ENCODE measurements at places on chromosomes 2 and 18.

- no peak for DNase-seq
Observed at GRCh38 chr2:196584903-196585302, 54.6 kb upstream of the CCDC150 start.

- DNase-seq: no peak
Observed at GRCh38 chr2:136362676-136363390, 244.9 kb upstream of the CXCR4 start.

DNA sequence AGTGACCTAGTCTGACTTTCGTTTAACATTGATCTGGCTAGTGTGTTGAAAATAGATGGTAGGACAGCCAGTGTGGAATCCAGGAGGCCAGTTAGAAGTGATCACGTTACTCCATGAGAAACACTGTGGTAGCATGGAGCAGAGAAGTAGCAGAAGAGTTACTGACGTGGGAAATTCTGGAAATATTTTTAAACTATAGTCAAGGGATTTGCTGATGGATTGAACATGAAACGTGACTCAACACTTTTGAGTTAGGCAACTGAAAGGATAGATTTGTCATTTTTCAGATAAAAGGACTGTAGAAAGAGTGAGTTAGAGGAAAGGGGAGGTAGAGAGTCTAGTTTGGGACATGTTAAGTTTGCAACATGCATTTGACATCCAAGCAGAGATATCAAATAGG, 130.4 kb downstream of the IRS1 start:
- DNase-seq: no peak

DNA sequence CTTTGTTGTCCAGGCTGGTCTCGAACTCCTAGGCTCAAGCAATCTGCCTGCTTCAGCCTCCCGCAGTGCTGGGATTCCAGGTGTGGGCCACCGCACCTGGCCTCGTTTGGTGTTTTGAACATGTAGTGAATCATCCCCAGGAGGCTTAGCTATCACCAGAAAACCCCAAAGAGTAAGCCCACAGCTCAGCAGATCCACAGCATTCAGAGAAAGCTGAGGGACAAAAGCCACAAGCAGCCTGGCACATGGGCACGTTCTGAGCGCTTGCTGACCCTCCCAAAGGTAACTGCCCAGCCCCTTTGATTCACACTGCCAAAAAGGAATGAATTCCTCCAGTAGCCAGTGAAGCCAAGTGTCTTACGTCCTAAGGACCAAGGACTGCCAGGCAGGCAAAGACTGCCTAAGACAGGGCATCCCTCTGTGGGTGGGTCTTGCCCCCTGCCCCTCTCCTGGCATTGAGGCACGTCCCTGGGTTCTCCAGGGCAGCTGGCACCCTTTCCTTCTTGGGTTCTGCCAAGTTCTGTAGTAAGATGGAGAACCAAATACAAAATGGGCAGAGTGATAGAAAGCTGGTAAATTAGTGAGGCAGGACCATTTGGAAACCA, 31.7 kb downstream of the MBP start:
- DNase-seq: no peak

DNA sequence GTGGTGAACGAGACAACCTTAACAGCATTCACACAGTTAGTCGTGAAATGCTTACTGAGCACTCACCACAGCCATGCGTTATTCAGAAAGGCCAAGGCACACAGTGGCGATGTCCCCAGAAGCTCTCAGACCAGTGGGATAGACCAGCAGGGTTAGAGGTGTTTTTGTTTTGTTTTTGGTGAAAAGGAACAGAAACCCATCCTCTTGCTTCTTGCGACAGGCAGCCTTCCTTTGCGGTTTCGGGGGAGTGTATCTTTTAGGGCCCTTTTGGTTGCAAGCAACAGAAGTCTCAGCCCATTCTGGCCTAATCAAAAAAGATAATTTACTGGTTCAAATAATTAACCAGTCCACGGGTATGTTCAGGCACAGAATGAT, 4.7 kb downstream of the GNLY start:
- DNase-seq: no peak

- DNase-seq: no peak
Observed at GRCh38 chr18:35610089-35610488, 28.5 kb downstream of the GALNT1 start.

DNA sequence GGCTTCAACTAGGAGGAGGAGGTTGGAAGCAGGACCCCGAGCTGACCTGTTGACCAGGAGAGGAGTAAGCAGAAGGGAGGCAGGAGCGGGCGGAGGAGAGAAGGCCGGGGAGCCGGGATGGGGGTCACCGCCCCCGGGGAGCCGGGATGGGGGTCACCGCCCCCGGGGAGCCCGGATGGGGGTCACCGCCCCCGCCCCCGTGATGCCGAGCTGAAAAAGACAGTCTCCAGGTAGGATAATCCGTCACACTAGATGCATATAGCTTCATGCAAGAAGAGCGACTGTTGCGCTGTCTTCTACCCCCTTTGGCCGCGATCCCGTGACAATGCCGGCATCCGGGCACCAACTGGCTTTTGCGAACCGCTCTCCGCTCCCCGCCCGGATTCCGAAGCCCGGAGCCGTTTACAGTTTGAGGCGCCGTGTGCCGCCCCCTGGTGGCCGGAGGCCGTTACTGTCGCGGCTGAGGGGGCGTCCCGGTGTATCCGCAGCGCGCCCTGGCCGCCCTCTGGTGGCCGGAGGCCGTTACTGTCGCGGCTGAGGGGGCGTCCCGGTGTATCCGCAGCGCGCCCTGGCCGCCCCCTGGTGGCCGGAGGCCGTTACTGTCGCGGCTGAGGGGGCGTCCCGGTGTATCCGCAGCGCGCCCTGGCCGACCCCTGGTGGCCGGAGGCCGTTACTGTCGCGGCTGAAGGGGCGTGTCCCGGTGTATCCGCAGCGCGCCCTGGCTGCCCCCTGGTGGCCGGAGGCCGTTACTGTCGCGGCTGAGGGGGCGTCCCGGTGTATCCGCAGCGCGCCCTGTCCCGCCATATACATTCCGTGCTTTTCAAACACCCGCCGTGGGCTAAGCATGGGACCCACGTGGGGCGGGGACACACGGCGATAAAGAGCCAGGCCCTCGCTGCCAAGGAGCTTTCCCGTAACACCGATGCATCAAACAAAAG, 89.6 kb downstream of the ACTR3 start:
- DNase-seq: no peak

DNA sequence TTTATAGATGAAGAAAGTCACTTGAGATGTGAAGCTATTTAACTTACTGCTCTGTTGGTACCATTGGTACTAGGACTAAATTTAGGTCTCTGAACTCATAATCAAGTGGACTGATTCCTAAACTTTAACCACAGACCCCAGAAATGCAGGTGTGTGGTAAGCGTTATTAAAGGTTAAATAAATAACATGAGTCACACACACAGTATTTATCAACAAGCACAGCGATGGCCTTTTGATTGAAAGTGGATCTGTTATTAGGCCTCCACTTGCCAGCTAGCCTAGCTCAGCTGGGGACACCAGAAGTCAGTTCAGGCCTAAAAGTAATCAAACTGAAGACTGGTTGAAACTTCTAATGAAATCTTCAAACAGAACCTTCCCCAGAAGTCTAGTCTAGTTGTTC, 161.3 kb upstream of the DPP10 start:
- DNase-seq: no peak

GRCh38 chr18:31125878-31126277, 23.7 kb upstream of the DSC2 start:
- DNase-seq: no peak

GRCh38 chr18:50749421-50749820, 70.4 kb downstream of the MRO start:
- DNase-seq: no peak

DNA sequence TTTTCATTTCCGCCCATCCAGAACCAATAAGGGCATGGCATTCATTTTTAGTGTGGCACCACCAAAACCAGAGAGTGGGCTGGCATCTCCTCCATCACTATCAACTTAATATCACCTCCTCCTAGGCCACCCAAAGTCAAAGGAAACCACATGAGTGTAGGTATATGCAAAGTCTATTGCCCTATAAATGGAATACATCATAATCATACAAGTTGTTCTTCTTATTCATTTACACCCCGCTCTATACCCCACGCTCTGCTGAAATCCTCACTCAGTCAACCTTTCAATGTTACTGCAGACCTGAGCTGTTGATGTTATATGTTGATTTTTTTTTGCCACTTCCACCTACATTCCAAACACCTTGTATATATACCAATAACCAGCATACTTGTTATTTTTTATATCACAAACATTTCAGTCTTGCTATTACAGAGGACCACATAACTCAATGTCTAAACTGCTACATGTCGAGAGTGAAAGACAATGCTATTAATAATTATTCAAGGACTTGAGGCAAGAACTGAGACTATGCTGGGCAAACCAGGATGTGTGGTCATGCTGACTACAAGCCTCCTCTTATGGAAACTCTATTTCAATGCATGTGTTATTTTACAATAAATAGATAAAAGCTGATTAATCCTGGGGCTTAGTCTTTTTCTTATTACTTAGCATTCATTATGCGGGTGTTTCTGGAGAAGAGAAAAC, 466.5 kb upstream of the ID2 start:
- no peak for DNase-seq

GRCh38 chr18:3874581-3874980, 424.6 kb downstream of the TGIF1 start:
- DNase-seq: no peak

GRCh38 chr18:59718108-59718463, 20.9 kb upstream of the CCBE1 start:
- DNase-seq: peak; percentile 91

- DNase-seq: no peak
Observed at GRCh38 chr2:154603682-154604081, 94.8 kb upstream of the KCNJ3 start.

GRCh38 chr2:156023229-156023869, 309.2 kb downstream of the NR4A2 start:
- DNase-seq: no peak

- DNase-seq: no peak
Observed at GRCh38 chr2:38200598-38200997, 124.6 kb upstream of the CYP1B1 start.

DNA sequence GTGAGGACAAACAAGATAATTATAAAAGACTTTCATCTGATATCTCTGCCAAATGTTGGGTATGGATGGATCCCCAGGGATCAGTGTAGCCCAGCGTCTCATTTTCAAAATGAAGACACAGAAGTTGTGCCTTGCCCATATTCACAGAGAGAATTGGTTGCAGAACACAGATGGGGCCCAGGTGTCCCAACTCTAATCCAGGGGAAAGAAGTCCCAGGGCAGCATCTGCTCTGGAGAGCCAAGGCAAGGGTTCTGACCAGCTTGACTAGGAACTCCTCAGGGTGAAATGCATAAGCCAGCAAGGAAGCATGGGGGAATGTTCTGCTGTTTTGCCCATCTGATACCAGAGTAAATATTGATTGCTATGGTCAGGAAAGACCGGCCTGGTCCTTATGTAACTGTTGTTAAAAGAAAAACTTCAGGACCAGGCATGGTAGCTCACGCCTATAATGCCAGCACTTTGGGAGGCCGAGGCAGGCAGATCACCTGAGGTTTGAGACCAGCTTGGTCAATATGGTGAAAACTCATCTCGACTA, 68.7 kb upstream of the CABLES1 start:
- DNase-seq: no peak

- no peak for DNase-seq
Observed at GRCh38 chr2:110992886-110993285, 127.8 kb upstream of the BCL2L11 start.

DNA sequence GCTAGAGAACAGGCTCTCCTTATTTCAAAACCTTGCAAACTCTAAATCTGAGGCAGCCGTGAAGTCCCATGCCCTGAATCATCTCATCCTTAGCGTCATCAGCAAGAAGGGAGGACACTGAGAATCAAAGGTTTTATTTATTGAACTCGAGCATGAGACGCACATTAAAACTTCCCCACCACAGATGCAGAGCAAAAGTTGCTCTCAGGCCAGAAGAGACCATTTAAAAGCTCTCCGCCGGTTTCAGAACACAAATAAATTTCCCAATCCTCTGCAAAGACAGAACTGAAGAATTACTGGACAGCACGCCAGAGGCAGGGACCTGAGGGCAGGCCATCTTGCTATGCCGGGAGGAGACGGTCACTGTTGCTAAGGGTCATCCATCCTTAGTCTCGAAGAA, 1.3 kb downstream of the AMMECR1L start:
- DNase-seq: peak; percentile 42

GRCh38 chr2:164896634-164897355, 55.2 kb upstream of the COBLL1 start:
- DNase-seq: peak; percentile 16

DNA sequence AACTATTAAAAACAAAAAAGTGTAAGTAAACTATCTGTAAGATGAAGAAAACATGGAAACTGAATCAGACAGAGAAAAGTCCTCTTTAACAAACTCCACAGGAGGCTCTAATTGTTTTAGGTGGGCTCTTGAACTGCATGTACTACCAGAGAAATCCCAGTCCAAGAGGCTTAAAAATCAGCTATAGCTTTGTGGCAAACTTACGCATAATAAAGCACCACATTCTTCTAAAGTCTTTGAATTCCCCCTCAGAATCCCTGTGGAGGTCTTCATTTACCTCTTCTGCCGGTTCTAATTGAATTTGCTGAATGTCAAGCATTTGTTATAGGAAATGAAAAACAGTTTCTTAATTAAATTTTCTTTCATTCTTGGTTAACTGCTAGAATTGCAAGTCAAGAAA, 40.8 kb downstream of the CHN1 start:
- DNase-seq: no peak

- peak; percentile 46 for DNase-seq
Observed at GRCh38 chr2:120963997-120964705, 228.5 kb downstream of the GLI2 start.

GRCh38 chr2:211380041-211380440, 823.6 kb downstream of the CPS1 start:
- no peak for DNase-seq

GRCh38 chr2:26173776-26174482, 1.0 kb downstream of the GAREM2 start:
- DNase-seq: peak; percentile 13

DNA sequence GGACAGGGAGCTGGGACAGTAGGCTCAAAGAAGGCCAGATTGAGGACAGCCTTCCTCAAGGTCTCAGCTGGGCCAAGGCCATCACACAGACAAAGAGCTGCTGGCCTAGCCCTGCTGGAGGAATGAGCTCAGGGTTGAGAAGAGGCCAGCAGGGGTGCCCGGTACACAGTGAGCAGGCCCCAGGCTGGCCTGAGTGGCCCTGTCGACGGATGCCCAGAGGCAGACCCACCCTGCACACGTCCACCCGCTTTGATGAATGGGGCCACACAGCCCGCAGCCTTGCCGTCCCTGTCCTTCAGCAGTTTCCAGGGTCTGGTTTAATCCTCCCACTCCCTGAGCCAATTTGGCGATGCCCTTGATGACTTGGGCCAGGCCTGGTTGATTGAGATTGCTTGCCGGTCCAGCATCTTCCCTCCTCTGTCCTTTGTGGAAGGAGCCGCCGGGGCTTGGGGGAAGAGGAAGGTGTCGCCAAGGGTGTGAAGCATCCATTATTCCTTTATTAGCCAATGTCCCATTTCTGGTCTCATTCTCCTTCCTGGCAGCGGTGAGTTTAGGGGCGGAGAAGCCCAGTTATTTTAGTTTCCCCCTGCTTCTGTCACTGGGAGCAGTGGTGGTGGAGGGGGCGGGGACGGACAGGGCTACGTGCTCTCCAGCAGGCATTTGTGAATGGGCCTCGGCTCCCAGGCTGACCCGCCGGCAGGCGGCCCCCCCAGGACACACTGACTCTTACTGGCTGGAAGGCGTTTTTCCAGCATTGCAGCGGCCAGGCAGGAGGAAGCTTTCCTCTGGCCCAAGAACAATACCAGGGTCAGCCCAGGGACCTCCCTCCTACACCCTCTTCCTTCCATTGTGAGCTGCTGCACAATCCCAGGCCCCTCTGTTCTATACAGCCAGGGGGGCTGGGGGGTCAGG, 141.8 kb downstream of the CTIF start:
- DNase-seq: no peak

Data from GM03348 (cell line).